T-helper 2 cell (primary cell): ENCODE measurements at places on chromosomes 13 and 19.

DNA sequence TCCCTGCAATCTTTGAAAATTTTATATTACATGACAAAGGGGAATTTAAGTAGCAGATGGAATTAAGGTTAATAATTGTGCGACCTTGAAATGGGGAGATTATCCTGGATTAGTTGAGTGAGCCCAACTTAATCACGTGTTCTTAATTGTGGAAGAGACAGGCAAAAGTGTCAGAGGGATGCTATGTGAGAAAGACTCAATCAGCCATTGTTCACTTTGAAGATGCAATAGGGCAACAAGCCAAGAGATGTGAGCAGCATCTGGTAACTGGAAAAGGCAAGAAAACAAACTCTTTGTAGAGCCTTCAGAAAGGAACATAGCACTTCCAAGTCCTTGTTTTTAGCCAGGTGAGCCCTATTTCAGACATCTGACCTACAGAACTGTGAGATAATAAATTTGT, 247.7 kb downstream of the SLITRK1 start:
- DNase-seq: no peak

GRCh38 chr13:27808851-27809550, 16.7 kb downstream of the GSX1 start:
- no peak for DNase-seq

- DNase-seq: no peak
These were observed 118.2 kb upstream of the ARGLU1 start for GRCh38 chr13:106686163-106686562.

DNA sequence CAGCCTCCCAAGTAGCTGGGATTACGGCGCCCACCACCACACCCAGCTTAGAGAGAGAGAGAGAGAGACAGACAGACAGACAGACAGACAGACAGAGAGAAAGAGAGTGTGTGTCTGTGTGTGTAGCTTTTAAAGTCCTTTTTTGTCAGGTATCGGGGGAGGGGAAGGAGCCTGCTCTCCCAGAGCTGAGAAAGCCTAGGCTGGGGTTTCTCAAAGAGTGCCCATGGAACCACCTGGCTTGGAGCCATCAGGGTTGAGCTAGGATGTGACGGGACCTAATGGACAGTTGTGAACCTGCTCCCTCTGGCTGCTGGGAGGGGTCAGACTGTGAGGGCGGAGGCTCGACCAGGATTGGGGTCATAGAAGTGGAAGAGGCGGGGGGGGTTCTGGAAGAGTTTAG, 16.6 kb downstream of the RFX1 start:
- DNase-seq: no peak
